Substantia nigra (tissue), 51 donors: ENCODE measurements at places on chromosomes 4 and X.

GRCh38 chr4:151563194-151563593 lies 154.2 kb downstream of the FHIP1A start:
- DNase-seq = peak; percentile 33

- no peak for DNase-seq
Measured at GRCh38 chr4:82623121-82623683, 61.4 kb upstream of the TMEM150C start.

DNA sequence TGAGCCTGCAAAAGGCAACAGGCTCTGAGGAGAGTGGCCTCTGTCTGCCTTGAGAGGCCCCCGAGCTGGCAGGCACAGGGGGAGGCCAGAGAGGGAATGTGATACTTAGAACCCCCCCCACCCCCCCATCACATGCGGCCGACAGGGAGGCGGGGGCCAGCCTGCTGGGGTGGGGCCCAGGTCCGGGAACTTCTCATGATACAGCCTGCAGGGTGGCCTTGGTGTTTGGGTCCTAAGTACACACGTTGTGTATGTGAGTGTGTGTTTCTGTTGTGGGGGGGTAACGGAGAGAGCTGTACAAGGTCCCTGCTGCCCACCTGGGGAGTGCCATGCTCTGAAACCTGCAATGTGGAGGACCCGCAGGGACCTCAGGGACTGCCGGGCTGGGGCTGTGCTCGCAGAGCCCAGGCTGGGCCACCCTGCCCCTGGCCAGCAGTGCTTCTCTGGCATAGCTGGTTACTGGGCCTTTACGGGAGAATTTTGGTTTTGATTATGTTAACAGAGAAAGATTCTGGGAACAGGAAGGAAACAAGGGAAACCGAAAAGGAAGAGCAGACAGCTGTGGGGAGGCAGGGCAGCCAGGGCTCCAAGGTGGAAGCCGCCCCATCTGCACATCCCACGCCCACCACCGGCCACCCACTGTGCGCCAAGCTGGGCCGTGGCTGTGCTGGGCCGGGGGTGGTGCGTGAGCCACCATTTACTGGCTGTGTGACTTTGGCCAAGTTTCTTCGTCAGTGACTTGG lies 19.9 kb downstream of the SH3BP2 start:
- no peak for DNase-seq

DNA sequence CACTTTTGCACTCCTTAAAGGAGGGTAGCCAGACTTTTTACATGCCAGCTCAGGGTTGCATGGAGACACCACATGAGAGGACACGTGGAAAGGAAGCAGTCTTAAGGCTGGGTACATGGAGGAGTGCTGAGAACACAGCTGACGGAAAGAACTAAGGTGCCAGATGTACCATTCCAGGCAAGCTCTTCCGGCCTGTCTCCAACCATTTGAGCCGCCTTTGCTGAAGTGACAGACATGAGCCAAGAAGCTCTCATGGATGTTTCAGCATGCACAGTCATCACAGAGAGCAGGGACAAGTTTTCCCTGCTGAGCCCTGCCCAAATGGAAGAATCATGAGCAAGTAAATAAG lies 83.4 kb upstream of the BMP2K start:
- DNase-seq = no peak

DNA sequence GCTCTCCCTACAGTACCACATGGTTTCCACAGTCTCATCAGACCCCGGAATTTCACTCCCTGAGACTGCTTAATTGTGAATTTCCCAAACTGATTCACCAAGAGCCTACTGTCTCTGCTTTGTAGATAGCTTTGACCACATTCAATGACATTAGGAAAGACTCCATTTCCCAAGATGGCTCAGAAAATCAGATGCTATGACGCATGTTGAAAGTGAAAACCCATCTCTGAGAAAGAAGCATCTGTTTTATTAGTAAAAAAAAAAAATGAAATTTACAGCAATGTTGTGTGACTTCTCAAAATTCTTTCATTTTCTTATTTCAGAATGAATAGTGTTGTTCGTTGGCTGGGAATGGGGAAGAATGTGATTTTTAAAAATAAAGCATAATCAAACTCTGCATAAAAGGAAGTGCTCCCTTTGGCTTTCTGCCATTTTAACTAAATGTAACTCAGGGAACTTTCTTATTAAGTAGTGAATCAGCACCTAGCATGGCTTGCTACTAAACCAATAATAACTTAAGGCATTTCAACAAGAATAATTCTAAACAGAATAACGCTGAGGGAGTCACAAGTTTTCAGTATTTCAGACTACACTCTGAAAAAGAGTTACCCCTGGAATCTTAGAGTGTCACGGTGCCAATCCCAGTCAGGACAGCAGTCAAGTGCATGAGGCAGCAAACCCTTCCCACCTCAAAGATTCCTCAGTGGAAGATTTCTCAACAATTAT lies 97.4 kb upstream of the MYOZ2 start:
- DNase-seq = no peak

GRCh38 chr4:142707401-142707800 lies 138.7 kb downstream of the INPP4B start:
- DNase-seq = no peak

GRCh38 chrX:71533851-71534561 lies 1.1 kb downstream of the OGT start:
- DNase-seq = peak; percentile 30

GRCh38 chrX:53319614-53320542 lies 38.5 kb upstream of the IQSEC2 start:
- DNase-seq = no peak

- no peak for DNase-seq
Measured at GRCh38 chrX:22526339-22526738, 253.6 kb downstream of the CBLL2 start.

DNA sequence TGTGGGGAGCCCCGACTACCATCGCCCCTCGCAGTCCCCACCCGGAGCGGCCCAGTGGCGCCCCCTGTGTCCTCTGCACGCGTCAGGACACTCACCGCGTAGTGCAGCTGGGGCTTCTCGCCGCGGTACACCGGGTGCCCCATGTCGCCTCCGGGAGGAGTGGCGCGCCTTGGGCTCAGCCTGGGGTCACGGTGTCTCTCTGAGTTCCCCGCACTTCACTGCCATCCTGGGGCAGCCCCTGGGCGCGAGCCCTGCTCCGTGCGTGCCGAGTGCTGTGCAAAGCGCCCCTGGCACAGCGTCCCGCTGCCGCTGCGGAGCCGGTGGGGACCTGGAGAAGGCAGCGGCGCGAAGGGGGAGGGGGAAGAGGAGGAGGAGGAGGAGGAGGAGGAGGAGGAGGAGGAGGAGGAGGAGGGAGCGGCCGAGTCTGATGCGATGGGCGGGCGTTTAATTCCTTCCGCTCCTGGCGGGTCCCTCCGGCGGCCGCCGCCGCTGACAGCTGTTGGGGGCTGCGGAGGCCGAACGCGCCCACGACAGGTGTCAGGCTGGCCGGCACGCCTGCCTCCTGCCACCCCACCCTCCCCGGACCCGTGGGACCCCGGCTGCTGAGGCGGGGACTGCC lies 134.3 kb downstream of the AMELX start:
- no peak for DNase-seq

DNA sequence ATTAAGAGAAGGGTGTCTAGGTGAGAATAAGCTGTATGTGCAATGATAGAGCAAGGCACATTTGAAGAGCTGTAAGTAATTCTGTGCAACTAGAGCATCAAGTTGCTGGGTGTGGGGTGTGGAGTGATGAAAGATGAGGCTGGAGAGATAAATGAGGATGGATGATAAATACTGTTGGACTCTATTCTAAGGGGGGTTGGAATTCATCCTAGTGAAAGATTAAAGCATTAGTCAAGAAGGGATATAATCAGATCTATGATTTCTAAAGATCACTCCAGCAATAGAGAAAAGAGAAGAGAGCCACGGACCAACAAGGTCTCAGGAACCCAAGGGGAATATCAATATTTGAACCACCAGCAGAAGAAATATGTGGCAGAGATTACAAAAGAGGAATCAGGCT lies 415.0 kb upstream of the RPS6KA3 start:
- DNase-seq = no peak

- DNase-seq = no peak
Measured at GRCh38 chr4:174420316-174420715, 102.0 kb downstream of the HPGD start.

DNA sequence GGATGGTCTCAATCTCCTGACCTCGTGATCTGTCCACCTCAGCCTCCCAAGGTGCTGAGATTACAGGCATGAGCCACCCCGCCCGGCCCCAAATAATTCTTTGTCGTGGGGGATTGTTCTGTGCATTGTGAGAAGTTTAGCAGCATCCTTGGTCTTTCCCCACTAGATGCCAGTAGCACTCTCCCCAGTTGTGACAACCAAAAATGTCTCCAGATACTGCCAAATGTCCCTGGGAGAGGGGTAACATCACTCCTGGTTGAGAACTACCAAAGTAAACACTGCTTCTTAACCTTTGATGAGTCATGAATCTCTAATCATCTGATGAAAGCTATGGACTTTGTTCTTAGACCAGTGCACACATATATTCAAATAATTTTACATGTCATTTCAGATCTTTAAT lies 90.7 kb upstream of the BRS3 start:
- DNase-seq = no peak

DNA sequence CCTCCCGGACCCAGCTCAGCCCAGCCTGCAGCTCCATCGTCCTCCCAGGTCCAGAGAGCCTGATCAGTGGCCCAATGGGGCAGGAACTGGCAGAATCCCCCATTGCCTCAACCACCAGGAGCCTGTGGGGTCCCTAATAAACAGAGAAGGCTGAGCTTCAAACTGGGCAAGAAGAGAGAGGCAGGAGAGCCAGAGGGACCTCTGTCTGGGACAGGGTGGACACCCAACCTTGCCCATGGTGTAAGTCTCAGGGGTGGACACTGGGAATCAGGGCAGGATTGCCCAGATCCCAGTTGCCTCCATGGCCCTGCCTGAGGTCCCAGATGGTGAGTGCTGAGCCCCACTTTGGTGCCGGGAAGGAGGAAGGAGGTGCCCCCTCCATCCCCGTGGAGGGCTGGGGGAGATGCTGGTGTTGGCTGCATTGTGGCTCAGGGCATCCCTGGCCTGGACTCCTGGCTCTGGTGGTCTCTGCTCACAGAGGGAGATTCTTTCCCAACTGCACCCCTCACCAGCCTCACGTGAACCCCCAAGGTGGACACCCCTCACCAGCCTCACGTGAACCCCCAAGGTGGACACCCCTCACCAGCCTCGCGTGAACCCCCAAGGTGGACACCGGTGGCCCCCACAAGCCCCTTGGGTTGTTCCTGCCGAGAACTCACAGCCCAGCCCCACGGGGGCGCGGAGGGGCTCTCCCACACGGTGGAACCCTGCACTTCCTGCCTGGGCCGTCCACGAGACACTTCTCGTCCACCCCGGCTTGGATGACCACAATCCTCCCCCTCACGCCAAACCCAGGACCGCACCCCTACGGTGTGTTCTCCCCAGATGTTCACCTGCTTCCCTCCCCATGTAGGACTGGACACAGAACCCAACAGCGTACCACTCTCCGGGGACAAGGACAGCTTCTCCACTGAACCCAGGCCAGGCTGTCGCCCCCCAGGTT lies 5.4 kb downstream of the CPLX1 start:
- no peak for DNase-seq

DNA sequence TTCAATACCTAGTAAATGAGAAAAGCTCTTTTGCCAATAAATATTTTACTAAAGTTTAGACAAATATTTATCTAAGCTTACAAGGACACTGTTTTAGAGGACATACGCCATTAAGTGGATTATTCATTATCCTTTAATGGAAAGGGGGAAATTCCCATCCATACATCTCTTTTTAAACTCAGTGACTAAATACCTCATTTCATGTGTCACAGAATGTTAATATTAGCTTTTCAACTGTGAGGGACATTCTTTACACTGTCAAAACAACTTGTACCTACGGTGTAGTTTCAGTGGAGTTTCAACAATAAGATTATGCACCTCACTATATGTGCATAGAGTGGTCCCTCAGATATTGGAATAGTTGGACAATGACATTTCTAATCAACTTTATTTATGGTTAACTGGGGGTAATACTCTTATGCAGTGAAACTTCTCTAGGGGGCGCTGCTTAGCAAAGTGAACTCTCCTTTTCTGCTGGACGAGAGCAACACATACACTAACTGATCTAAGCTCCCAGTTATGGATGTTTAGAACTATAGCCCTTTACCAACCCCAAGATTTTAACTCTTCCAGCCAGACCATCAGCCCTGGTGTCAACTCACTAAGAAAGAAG lies 9.7 kb downstream of the HS6ST2 start:
- no peak for DNase-seq

- DNase-seq = no peak
Measured at GRCh38 chr4:181877329-181877848, 365.8 kb upstream of the TENM3 start.

DNA sequence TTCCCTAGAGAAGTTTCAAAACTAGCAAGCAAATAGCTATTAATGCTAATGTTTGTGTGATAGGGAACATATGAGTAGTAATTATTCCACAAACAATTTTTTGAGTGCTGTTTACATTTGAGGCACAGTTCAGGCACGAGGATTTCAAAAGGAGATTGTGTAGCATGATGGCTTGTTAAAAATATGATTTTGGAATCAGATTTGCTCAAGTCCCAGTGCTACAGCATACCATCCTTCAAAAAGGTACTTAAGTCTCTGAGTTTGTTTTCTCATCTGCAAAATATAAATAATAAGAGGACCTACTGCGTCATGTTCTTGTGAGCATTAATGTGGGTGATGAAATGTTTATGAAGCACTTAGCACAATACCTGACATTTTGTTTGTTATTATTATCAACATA lies 11.3 kb downstream of the TLR8 start:
- no peak for DNase-seq

DNA sequence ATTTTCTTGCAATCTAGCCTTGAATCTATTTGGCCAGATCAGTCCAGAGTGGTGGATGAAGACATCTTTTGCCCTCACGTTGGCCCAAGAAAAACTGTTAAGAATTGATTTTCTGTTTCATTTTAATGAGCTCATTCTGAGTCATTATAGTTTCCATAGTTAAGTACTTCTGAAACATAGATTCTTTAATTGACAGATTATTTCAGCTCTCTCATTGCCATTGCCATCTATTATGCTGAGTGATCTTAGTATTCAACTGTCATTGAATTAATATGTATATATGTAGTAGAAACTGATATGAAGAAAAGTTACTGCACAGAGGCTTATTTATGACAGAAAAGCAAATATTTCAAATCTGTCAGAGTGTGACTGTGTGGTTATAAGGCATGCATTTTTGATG lies 45.5 kb upstream of the PPP1R2C start:
- DNase-seq = no peak

GRCh38 chrX:6134255-6134654 lies 94.4 kb downstream of the NLGN4X start:
- DNase-seq = no peak

GRCh38 chrX:129529685-129530281 lies 6.5 kb upstream of the SMARCA1 start:
- no peak for DNase-seq

DNA sequence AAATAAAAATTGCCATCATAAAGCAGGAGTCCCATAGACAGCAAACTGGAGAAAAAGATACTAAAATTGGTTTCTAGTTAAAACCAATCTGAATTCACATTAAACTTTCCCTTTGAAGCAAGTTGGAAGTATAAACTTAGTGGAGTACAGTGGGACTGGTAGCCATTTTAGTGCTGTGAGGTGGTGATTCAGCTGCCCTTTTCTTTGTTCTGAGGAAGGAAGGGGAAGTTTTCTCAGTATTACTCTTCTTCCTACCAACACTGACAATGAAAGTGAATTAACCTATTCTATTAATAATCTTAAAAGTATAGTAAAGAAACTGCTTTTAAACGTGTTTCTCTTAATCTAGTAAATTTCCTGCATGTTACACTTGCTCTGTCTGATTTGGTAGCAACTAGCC lies 36.7 kb downstream of the SLC9A6 start:
- no peak for DNase-seq

- no peak for DNase-seq
Measured at GRCh38 chrX:119755981-119756533, 2.3 kb upstream of the SOWAHD start.
